Right ventricle myocardium superior (tissue), 1 donor: ENCODE measurements at places on chromosomes 2 and 18. TPM values are rescaled to one million over a fixed set of nuclear protein-coding genes. Genes with fewer than 3 reads are reported as not detected.

The NAGK gene
- 45.1 TPM for total RNA-seq

- DNase-seq, result no peak
These were observed 21.4 kb downstream of the GRHL1 start for GRCh38 chr2:9972621-9973479.

The ALPG gene
- not detected for total RNA-seq

DNA sequence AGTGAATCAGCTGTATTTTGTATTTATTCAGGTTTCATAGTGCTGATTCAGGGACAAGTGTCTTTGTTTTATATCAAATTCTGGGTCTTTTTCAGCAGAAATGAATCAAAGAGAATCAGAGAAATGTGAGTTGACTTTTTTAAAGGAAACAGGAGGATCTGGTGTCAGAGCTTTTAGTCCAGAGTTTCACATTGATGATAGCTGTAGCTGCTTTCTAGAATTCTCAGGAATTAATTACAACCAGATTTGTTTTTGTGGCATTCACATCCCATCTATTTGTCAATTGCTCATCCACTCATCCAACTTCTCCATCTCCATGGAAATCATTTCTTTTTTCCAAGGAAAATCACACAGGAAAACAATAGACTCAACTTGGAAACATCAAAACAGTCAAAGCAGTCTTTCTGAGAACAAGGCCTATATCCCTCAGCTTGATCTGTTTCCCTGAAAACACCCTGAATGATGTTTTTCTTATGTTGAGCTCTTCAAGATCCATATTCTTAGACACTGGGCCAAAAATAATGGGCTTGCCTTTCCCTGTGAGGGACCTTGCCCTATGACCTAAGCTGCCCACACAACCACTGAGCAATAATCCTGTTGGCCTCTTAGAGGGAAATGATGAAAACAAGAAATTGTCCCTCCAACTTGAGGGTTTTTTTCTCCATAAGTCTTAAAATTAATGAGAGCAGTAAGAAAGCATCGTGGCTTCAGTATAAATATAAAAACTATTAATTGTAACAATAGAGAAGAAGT is 249.5 kb upstream of the FN1 start:
- no peak for DNase-seq

GRCh38 chr2:69225933-69226332 is 161.1 kb downstream of the GFPT1 start:
- DNase-seq, result no peak

DNA sequence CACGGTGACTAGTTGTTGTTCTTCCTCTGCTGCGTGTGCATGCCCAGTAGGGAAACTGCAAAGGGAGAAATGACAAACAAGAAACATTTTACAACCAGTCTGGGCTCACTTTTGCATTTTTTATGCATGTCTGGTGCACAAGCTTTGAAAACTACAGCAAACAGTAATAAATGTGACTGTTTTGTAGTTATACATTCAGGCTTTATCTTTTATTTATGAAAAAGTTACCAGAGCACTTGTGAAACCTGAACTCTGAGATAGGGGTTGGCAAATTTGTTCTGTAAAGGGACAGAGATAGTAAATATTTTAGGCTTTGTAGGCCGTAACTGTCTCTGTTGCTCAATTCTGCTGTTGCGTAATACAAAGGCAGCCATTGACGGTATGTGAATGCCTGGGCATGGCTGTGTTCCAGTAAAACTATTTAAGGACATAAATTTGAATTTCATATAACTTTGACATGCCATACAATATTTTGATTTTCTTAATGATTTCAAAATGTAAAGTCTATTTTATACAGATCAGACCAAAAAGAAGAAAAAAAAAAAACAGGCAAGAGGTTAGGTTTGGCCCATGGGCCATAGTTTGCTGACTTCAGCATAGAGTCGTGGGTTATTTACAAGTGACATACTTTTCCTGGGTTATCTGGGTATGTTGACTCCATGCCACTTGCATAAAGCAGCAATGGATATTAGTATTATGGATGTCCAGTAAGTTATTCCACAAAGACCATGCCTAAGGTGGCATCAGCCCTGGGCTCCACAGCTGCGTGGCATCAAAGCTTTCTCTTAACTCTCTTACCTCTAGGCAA is 53.6 kb upstream of the EML6 start:
- DNase-seq, result no peak

DNA sequence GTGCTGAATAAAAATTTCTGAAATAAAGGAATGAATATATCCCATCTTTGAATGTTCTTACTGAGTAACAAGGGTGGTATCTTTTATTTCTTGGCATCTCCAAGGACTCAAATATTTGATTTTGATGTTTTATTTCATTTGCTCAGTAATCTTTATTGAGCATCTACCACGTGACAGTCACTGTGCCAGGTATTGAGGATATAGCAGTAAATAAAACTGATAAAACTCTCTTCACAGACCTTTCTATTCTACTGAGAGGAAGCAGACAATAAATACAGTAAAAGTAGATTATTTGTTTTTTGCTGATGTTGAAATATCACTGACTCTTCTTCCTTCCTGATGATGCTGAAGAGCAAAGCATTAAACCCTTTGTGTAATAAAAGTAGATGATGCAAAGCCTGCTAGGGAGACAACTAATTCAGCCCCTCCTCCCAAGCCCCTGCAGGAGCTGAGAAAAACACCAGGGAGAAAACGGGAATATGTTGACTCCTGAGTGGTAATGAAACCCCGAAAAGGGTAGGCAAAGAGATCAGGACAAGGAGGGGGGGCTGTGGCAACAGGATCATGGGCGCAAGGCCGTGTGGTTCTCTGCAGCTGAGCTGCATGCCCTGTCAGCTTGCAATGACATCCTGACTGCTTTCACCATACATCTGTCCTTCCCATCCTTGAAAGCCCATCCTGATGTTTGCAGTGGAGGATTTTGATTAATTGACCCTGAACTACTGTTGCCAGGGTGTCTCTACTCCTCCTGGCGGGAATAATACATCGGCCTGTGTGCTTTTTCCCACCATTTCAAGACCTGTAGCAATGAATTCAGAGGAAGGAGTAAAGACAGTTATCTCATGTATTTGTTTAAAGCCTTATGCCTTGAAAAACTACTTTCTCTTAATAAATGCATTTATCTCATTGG is 117.4 kb downstream of the EML6 start:
- no peak for DNase-seq

- DNase-seq, result no peak
These were observed 404.7 kb downstream of the BCL11A start for GRCh38 chr2:60148716-60149115.

DNA sequence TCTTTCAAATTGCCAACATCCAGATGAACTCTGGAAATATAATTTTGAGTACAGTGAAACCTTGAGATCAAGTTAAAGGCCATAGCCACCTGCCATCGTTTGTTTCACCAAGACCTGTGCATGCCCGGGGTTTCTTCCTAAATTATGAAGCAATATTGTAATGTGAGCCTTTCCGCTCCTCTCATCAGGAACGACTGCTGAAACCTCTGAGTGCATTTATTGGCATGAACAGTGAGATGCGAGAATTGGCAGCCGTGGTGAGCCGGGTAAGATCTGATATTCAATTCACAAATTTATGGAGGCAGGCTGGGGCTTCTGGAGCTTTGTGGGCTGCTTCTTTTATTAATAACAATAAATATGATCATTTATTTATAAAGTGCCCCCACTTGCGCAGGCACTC is 27.7 kb upstream of the ELOA2 start:
- DNase-seq, result no peak

GRCh38 chr2:164948540-164948939 is 6.8 kb downstream of the SLC38A11 start:
- DNase-seq, result no peak

The KCNS3 gene
- 4.2 TPM for total RNA-seq

The NGEF gene
- not detected for total RNA-seq

- DNase-seq, result no peak
These were observed 129.9 kb downstream of the NCOA1 start for GRCh38 chr2:24620936-24621335.

DNA sequence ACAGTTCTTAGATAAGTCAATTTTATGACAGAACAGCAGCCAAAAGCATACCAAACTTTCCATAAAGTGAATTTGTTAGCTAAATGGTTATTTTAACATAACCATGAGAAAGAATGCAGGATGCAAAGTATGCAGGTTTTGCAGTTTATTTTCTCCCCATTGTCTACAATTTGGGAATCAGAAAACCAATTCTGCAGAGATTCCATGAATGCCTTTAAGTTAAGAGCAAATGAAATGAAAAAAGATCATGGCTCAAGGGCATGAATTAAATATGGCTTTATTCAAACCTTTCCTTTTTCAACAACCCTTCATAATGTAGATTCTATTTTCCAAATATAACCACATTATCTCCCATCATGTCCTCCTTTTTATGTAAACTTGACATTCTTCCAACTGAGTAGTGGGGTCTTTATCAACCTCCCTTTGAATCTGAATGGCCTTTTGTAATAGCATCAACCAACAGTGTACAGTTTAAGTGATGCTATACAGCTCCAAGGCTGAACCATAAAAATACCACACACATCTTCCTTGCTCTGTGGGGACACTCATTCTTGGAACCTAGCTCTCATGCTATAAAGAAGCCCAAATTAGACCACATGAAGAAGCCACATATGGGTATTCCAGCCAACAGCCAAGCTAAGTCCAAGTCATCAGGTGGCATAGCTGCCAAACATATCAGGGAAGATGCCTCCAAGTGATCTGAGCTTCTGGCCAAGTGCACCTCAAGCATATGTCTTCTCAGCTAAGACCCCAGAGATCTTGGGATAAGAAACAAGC is 49.8 kb downstream of the PIAS2 start:
- DNase-seq, result no peak
